ENCODE measurements at places on chromosomes 13 and 19. TPM values are rescaled to one million over a fixed set of nuclear protein-coding genes. Genes with fewer than 3 reads are reported as not detected.

OVOL3 gene
- total RNA-seq, result not detected

CLDN10 gene
- total RNA-seq, result not detected

SMIM44 gene
- not detected for total RNA-seq

RUBCNL gene
- total RNA-seq, result not detected

KCNK6 gene
- 14.5 TPM for total RNA-seq

C5AR2 gene
- 2.9 TPM for total RNA-seq

NKPD1 gene
- total RNA-seq, result 0.80 TPM

FGF22 gene
- 1.9 TPM for total RNA-seq

MEIOSIN gene
- total RNA-seq, result not detected

PTPRH gene
- total RNA-seq, result not detected

CD79A gene
- total RNA-seq, result 1.3 TPM

C19orf67 gene
- not detected for total RNA-seq

ERVV-1 gene
- total RNA-seq, result not detected

IGSF23 gene
- not detected for total RNA-seq

TSHZ3 gene
- total RNA-seq, result 0.44 TPM

DIAPH3 gene
- not detected for total RNA-seq

GDF15 gene
- total RNA-seq, result 1.2 TPM

FPR1 gene
- not detected for total RNA-seq

C1QTNF9 gene
- total RNA-seq, result not detected

SELENOV gene
- total RNA-seq, result not detected

Data from CD4-positive, alpha-beta memory T cell (primary cell).